ENCODE measurements at places on chromosomes 2 and 18.

DNA sequence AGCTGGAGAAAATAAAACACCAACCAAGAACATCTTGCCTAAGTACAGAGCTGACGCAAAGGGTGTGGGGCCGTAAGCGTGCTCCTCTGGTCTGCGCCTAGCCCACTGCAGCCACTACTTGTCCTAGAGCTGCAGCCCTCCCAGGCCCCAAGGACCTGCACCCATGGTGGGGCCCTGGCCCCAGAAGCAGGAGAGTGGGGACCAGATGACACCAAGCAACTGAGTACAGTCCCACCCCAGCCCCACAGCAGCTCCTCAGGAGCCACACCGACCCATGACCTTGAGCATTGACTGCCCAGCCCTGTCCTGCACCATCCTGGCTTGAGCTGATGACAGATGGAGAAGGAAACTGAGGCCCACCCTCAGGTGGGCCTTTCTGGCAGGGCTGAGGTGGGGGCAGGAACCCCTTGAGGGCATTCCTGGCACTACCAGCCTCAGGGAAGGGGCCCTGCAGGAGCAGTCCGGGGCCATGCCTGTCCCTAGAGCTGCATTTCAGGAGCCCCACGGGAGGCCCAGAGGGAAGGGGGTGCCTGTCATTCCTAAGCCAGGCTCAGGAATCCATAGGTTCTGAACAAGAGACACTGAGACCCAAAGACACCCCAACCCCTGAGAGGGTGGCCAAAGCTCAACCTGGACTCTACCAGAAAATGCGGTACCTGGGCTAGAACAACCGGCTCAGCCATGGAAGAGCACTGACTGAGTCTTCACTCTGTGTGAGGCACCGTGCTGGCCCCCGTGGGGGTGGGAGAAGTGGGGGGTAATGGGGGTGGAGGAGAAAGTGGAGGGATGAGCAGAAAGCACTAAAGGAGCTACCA is 4.9 kb downstream of the KIF1A start:
- no peak for DNase-seq

DNA sequence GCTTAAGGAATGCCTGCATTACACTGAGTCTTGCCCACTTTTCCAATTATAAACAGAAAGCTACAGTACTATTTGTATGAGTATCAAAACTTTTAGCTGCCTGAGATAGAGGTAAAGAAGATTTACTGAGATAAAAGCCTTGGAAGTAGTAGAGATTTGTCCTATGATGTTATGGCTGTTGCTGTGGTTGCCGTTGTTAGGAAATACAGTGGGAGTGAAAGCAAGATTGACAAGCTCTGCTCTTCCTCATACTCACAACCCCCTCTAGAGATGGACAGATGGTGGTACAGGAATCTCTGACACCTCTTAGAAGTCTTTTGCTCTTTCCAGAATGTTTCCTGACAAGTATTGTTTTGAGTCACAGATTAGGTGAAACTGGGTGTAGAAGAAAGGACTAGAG is 242.5 kb downstream of the RPIA start:
- no peak for DNase-seq

- no peak for DNase-seq
Measured at GRCh38 chr18:70291295-70291574, 2.4 kb downstream of the SOCS6 start.

- no peak for DNase-seq
Measured at GRCh38 chr2:197378086-197378485, 56.7 kb downstream of the SF3B1 start.

DNA sequence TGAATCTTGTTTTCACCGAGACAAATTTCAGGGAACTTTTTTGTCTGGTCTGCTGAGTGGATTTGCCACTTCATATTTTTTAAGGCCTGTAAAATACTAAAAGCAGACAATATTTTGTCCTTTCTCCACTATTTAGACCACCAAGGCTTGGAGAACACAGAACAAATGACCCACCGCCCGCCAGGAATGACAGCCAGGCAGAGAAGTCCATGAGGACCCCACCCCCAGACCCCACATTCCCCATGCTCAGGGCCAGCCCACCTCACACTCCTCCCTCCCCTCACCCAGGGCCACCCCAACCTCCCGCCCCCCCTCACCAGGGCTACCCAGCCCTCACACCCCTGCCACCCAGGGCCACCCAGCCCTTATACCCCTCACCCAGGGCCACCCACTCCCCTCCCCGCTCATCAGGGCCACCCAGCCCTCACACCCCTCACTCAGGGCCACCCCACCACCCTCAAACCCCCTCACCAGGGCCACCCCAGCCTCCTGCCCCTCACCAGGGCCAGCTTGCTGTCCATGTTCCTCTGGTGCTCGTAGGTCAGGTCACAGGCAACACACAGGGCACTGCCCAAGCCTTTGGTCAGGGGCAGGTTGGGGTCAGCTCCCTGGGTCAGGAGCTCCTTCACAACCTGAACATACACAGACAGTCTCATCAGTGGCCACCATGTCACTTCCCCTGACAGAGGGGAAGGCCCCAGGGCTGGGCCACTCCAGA is 50.6 kb downstream of the ANKMY1 start:
- DNase-seq, result no peak

All from left renal pelvis (tissue), 4 donors.